ENCODE measurements at places on chromosomes 6 and 20.

GRCh38 chr6:125207956-125208355, 54.4 kb downstream of the TPD52L1 start:
- DNase-seq: no peak

GRCh38 chr20:57686931-57687652, 22.7 kb downstream of the PMEPA1 start:
- no peak for DNase-seq

- DNase-seq: no peak
Observed at GRCh38 chr6:41587131-41587879, 41.1 kb downstream of the FOXP4 start.

GRCh38 chr6:50381099-50381415, 331.3 kb upstream of the DEFB112 start:
- DNase-seq: no peak

- DNase-seq: no peak
Observed at GRCh38 chr6:31765559-31765909, 3.1 kb downstream of the SAPCD1 start.

DNA sequence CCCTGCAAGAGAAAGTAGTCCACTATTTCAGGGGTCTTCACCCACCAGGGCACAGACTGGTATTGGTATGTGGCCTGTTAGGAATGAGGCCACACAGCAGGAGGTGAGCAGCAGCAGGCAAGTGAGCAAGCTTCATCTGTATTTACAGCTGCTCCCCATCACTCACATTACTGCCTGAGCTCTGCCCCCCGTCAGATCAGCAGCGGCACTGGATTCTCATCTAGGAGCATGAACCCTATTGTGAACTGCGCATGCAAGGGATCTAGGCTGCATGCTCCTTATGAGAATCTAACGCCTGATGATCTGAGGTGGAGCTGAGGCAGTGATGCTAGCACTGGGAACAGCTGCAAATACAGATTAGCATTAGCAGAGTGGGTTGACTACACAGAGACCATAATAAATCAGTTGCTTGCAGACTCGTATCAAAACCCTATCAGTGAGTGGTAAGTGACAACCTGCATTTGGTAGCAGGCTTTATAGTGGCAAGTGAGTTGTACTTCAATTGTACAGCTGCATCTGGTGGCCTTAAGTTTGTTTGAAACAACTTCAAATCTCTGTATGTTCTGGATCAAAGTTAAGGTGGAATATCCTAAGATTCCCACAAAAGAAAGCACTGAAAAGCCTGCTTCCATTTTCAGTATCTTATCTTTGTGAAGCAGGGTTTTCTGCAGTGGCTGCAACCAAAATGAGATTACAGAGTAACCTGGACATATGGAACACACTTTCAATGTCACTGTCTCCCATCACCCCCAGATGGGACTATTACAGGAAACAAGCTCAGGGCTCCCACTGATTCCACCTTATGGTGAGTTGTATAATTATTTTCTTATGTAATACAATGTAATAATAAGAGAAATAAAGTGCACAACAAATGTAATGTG, 12.8 kb downstream of the C6orf141 start:
- no peak for DNase-seq

GRCh38 chr6:133681891-133682290, 207.0 kb upstream of the TCF21 start:
- no peak for DNase-seq

All from activated CD8-positive, alpha-beta memory T cell treated with anti-CD3 and anti-CD28 coated beads for 4 hours (primary cell).